Ovary (tissue), 10 donors: ENCODE measurements at places on chromosomes 12 and 14.
A peak's percentile ranks its signal among the peaks of the same experiment; 100 is the strongest.

DNA sequence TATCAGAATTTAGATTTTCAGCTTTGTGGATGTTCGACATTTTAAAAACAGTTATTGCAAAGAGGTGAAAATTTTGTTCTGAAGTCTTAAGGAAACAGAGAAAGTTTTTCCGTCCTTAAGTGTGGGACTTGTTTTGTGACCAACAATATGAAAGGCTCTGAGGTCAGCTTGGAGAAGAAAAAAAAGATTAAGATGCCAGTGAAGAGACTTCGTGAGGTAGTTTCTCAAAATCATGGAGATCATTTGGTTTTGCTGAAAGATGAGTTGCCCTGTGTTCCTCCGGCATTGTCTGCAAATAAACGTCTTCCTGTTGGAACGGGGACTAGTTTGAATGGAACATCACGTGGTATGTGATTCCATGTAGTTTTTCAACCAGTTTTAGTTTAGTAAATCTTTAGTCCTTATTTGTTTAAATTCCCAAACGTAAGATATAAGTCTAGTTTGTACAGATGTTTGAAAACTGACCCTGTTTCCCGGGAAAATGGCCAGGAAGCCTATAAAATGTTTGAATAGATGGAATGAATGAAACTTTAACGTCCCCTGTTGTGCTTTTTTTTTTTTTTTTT, 682 bp downstream of the KIAA0586 start:
- no peak for DNase-seq

DNA sequence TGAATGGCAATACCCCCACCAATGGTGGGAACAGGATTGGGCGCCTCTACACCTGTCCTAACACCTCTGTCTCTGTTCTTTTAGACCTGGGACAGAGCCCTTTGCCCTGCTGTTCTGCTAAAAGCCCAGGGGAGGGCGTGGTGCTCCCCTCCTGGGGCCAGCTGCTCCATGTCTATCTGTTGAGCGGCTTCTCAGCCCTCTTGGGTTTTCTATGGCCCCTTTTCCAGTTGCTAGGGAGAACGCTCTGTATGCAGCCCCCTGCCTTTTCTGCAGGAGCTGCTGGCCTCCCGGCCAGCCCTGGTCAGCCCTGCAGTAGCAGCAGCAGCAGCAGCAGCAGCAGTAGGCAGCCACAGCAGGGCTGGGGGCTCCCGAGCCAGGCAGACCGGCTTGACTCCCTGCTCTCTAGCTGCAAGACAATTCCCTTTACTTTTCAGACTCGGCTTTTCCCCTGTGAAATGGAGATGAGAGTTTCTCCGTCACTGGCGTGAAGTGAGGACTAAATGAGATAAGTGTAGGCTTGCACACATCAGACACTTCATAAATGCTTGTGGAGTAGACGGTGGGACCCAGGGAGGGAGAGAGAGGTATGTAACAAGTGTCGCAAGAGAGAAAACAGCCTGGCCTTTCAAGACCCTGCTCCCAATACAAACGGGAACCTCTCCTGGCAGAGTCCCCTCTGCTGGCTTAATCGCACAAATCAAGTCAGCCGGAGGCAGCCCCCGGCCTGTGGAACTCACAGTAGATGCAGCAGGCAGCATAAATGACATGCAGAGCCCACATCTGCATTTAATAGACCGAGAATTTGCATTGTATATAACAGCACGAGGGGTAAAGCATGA, 1.0 kb downstream of the RTL1 start:
- peak; percentile 31 for DNase-seq

GRCh38 chr12:94762943-94763342, 112.6 kb upstream of the TMCC3 start:
- no peak for DNase-seq

DNA sequence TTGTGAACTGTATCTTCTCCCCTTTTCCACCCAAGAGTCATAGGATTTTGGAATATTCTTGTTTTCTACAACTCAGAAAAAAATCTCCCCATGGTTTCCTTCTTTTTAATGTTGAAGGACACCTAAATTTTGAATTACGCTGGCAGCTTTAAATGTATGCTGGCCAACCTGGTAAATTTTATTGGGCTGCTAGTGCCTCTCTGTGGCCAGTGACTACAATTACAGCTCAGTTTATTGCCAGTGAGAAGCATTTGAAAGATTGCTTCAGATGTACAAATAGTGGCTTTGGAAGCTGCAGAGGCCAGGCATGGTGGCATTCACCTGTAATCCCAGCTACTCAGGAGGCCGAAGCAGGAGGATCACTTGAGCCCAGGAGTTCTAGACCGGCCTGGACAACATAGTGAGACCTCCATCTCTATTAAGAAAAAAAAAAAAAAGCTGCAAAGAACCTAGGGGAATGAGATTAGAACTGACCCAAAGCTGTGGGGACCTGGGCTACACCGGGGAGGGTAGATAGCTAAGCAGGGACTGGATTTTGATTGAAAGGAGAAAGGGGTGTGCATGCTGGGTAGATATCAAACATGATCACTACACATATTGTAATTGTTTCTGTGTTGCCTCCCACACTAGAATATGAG, 7.6 kb upstream of the RAB21 start:
- peak; percentile 23 for DNase-seq

DNA sequence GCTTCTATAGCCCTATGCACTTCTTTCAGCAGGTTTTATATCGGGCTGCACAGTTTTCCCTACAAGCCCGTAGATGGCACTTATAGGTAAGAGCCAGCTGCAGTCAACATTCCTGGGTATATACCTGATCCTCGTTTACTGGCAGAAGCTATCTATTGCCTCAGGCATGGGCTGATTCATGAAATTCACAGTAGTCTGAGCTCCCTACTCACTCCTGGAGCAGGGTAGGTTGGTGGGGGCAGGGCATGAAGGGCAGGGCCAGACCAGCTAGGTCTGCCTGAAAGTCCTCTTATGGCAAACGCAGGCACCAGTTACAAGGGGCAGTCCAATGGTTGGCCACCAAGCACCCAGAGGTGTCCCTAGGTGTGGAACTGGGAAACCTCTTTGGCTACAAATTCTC, 345.8 kb downstream of the RPS29 start:
- no peak for DNase-seq

GRCh38 chr14:105844047-105844630, 317.8 kb downstream of the TMEM121 start:
- DNase-seq: no peak

GRCh38 chr12:10069099-10069498, 29.7 kb downstream of the CLEC1A start:
- DNase-seq: peak; percentile 25

- DNase-seq: peak; percentile 74
These were observed 10.7 kb upstream of the FKBP4 start for GRCh38 chr12:2783936-2784600.

GRCh38 chr14:104975481-104976197, 2.5 kb downstream of the AHNAK2 start:
- DNase-seq: no peak

DNA sequence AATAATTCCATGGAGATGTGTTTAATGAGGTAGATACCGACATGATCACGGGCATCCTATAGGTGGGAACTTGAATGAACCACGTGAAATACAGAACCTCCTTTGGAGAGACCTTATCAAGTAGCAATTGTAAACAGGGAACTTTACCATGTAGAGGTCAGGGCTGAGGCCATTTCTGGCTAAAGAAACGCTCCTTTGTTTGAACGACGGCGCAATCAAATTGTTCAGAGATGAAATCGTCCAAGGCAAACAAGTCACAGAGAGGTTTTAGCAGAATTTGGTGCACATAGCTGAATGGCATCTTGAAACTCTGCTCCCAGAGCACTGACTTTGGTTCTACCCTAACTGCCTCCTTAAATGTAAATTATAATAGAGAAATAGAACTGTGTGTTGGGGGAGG, 9.8 kb downstream of the PRIMA1 start:
- no peak for DNase-seq

GRCh38 chr14:54104601-54105145, 148.0 kb upstream of the BMP4 start:
- DNase-seq: no peak

- DNase-seq: no peak
These were observed 103.2 kb downstream of the KCNMB4 start for GRCh38 chr12:70469221-70469820.

DNA sequence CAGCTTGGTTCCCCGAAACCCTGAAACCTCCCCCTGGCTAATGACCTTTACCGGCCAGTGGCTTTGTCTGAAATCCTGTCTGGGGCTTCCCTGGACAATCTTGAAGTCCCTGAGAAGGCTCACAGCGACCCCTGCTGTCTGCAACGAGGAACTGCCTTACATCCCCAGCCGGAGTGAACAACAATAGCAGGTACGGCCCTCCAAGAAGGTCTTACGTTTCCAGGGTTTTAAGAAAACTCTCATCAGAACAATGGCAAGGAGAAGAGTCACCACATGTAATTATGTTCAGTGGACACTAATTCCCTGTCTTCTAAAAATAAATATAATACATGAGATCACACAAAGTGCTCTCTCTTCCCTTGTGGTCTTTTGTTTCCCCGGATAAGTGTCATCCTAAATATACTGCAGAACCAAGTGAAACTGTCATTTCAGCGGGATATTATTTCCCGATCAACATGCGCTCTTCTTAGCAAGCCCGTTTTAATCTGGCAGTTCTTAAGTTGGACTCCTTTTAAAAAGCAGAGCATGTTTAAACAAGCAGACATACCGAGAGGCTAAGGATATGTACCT, 53.3 kb downstream of the RBM19 start:
- peak; percentile 78 for DNase-seq

- DNase-seq: no peak
These were observed 552.7 kb downstream of the SNAPC1 start for GRCh38 chr14:62314871-62315270.

- DNase-seq: no peak
These were observed 140.2 kb downstream of the MED13L start for GRCh38 chr12:116137318-116137717.

DNA sequence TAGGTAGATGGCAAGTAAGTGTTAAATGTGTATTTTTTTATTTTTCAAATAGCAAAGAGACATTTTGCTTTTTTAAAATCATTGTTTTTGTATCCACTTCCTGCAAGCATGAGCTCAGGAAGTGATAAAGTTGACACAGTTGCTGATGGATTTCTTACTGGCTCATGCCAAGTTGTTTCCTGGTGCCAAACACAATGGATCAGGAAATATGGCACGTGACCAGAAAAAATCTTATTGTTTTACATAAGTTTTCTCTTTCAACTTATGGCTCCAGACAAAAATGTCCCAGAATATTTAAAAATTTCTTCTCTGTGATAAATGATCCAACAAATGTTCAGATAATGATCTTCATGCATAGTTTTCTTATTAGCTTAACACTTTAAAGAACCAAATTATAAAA, 1279.1 kb upstream of the FLRT2 start:
- DNase-seq: no peak

- DNase-seq: no peak
These were observed 35.6 kb upstream of the UBC start for GRCh38 chr12:124949779-124950728.

DNA sequence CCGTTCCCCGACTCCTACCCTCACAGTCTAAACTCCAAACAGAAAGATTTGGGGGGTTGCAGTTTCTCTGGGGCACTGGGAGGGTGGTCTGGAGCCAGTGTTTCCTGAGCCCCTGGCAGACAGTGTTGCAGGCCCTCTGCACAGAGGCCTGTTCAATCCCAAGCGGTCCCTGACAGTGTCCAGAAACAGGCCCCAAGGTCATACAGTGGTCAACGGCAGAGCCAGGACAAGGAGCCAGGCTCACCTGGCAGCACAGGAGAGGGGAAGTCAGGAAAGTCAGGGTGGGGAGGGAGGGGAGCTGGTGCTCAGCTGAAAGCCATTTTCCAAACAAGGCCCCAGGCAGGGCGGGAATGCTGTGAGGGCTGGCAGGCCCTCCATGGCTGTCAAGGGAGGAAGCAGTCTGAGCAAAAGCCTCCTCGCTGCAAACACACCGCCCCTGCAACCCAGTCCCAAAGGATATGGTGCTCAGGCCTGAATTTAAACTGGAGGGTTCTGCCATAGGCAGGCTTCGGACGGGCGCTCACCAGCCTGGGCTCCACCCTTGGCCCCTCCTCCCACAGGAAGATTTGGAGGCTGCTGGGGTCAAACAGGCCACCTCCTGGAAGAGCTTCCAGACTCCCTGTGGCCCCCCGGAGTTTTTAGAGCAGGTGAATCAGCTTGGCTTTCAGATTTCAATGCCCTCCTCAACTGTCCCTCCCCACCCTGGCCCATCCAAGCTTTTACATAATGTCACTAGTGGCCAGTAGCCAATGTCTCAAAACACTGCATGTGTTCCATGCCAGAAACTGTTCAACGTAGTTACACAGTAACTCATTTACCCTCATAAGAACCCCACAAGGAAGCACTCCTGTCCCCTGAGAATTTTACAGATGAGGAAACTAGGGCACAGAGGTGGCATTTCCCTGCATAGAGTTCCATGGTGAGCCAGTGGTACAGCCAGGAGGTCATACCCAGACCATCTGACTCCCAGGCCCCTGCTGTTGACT, 41.5 kb downstream of the CHGA start:
- no peak for DNase-seq

- no peak for DNase-seq
These were observed 216.1 kb downstream of the NUAK1 start for GRCh38 chr12:105922670-105923102.

GRCh38 chr14:96150214-96150613, 54.4 kb upstream of the BDKRB2 start:
- no peak for DNase-seq

- no peak for DNase-seq
These were observed 86.8 kb upstream of the RIC8B start for GRCh38 chr12:106687672-106688071.

DNA sequence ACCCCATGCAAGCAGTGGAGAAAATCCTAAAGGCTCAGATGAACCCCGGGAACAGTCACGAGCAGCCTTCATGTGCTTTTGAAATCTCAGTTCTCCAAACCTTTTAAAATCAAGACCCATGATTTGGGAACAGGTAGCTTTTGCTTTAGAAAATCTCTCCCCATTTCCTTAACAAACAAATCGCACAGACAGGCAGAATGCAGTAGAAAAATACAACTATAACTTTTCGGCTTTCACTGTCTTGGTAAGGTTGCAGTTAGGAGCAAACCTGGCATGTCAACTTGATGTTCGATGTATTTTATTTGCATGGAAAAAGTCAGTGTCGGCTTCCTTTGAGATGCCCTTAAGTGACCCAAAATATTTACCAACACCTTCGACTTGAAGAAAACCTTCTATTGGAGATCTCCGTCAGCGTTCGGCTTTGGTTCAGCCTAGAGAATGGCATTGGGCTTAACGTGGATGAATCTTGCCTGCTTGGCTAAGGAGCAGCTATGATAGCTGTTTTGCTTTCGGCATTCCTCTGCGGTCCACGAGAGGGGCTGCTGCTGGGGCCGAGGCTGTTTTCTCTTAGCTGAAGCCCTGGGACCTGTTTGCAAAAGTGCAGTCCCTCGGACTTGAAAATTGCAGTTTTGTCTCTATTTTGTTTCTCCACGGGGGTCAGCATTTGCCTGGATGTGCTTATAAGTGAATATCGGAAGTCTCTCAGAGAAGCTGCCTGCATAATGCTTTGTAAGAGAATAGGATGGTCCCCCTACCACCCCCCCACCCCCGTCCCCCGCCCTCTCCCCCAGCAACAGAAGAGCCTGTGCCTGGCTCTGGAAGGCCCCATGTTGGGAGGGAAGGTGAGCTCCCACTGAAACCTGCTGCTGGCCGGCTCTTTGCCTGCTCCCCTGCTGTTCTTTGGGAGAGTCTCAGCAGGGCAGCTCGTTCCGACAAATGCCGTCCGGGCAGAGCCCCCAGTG, 122.8 kb downstream of the AACS start:
- DNase-seq: no peak
